ENCODE measurements at places on chromosomes 11 and 22.

DNA sequence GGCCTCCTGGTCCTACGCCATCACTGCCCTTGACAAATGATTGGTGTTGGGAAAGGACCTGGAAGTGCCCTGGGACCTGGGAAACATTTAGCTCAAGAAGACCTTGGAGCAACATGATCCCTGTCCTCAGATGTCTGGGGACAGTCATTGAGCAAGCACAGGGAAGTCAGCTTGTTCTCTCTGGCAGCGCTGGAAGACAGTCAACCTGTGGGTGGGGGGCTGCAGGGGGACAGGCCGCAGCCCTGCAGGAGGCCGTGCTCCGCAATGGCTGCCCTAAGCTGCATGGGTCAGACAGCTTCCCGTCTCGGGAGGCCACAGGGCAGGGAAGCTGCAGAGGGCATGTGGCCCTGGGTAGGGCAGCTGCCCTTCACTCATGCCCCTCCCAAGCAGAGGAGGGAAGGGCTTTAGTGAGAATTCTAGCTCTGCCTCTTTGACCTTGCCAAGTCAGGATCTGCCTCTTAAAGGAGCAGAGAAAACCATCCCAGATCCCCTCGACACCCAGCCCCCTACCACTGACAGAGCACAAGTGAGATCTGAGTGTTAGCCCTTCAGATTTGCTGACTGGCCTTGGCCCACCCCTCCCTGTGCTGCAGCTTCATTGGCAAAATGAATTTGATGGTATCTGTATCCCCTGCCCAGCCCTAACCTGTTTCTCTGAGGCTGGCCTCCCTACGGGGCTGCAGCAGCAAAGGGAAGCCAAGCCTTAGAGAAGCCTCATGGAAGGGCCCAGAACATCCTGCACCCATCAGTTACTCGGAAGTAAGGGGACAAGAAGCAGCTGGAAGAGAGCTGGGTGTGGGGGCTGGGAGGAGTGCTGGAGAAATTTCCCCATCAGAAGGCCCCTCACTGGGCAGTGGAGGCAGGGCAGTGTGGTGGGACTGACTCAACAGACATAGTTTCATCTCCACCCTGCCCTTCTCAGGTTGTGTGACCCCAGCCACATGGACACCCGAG is 6.2 kb upstream of the SREBF2 start:
- no peak for DNase-seq

DNA sequence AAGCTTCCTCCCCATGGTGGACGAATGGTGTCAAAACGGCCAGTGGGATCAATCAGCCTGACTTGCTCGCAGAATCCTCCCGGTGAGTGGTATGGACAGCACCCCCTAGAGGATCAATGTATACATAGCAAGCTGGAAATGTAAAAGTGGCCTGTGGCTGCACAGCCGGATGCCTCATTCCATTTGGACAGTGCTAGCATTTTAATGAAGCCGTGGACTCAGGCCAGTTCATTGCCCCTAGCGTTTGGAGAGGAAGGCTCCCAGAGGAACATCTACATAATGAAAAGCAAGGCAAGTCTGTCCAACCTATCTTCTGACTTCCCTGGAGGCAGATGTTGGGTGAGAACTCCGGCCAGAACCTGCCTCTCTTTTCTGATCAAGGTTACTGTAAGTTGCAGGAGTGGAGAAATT is 942.3 kb downstream of the NTM start:
- peak; percentile 67 for DNase-seq

DNA sequence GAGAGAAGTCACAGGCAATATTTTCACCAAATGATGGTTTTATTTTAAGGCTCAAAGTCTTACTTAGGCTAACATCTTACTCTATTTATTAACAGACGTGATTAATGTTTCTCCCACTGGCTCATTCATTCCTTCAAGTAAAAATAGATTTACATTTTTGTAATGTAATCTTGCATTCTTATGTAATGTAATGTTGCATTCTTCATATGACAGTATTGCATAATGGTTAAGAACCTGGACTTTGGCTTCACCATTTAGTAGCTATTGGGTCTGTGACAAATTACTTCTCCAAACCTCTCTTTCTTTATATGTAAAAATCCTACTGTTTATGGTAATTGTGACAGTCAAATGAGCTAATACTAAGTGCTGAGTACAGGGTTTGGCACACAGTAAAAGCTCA is 3.3 kb upstream of the DIXDC1 start:
- no peak for DNase-seq

GRCh38 chr11:35944503-35945136 is 758 bp downstream of the LDLRAD3 start:
- DNase-seq: no peak

DNA sequence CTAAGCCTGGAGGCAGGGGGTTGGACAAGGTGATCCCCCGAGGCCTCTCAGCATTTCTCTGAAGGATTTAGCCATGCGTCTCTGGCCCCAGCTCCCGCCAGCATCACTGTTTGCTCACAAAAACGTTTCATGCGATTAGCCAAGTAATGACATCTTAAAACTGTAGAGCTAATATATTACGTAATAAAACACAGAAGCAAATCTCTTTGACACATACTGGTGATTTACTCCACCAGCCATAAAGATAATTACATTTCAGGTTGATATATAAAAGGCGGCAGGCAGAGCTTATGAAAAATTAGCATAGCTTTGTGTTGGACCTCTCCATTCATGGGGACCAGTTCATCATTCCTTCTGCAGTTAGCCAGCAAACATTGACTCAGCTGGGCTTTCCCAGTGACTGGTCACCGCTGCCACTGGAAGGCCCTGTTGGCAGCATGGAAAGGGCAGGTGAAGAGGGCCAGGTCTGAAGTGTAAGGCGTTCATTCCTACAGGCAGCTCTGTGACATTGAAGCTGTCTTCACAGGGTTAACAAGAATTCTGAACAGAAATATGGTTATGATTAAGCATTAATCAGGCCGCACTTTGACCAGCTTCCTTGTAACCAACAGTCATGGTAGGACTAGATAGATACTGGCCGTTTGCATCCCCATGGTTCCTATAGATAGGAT is 150.3 kb downstream of the NECTIN1 start:
- DNase-seq: no peak

DNA sequence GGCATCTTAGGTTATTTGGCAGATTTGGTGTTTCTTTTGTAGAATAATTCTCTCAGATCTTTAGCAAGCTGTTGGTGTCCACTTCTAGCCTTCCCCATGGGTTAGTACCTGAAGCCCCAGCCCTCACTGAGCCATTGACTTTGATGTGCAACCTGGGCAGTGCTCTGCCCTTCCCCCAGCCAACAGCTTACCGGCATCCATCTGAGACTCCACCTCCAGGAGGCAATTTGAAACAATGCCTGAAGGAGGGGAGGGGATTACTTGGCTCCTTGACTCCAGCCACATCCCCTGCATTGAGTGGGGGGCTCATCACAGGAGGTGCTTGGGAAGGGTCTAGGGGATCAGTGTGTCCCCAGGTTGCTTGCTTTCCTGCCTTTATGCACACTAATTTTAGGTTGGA is 114.8 kb downstream of the TRIM29 start:
- no peak for DNase-seq

DNA sequence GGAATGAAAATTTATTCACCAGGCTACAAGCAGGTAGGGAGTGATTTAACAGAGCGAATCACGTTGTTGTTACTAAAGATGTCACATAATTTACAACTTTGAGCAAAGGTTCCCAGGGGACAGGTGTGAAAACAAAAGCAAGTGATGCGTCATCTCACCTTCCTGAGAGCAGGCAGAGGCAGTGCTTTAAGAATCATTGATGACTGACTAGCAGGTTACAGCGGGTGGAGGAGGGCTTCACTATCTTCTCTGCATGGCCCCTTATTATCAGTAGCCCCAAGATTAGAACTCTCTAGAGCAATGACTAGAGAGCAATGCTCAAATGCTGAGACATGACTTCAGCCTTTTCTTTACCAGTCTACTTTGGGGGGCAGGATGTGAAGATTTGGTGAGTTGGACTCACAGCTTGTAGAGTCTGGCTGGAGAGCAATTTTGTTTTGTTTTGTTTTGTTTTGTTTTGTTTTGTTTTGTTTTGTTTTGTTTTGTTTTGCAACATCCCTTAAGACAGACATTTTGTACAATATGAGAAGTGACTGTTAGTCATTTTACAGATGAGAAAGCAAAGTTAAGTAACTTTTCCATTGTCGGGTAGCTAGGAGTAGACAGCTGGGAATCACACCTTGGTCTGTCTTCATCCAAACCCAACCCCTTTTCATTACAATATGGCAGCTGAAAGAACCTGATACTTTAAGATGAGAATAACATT is 84.8 kb downstream of the SLC1A2 start:
- DNase-seq: no peak

DNA sequence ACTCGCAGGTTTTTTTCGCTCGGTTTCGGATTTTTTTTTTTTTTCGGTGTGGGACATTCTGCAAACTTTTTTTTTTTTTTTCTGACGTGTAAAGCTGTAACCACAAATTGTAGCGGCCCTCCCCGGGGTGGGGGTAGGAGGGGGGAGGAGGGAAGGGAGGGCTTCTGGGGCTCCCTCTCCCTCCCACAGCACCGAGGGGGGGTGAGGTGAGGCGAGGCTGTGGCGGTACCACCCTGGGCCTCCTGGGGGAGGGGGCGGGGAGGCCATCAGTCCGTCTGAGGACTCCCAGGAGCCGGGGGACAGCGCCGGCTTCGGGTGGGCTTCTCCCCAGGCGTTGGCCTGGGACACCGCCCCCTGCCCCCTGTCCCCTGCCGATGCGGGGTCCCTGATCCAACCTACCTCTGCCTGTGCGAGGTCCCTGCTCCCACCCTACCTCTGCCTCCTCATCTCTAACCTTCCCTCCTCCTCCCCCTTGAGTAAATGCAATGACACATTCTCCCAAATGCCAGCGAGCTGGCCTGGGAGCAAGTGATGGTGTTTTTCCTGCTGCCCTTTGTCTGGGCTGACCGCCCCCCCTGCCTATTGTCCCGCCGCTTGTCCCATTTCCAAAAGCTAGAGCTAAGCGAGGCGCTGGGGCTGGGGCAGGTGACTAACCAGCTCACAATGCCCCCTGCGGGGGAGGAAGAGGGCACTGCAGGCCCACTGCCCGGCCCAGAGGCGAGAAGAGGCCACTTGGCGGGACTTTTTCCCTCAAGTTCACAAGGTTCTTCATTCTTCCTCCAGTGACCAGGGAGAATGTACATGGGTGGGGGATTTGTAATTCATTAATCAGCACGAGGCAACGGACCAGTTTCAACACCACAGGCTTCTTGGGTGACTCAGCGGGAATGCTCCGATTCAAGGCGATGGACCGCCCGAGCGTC is 511 bp upstream of the CLCF1 start:
- no peak for DNase-seq

- DNase-seq: peak; percentile 16
Measured at GRCh38 chr11:119356349-119357031, 10.0 kb upstream of the MFRP start.

- DNase-seq: no peak
Measured at GRCh38 chr11:58998480-58999290, 59.4 kb downstream of the GLYATL1 start.

GRCh38 chr11:122177238-122177637 is 61.2 kb upstream of the BLID start:
- no peak for DNase-seq

DNA sequence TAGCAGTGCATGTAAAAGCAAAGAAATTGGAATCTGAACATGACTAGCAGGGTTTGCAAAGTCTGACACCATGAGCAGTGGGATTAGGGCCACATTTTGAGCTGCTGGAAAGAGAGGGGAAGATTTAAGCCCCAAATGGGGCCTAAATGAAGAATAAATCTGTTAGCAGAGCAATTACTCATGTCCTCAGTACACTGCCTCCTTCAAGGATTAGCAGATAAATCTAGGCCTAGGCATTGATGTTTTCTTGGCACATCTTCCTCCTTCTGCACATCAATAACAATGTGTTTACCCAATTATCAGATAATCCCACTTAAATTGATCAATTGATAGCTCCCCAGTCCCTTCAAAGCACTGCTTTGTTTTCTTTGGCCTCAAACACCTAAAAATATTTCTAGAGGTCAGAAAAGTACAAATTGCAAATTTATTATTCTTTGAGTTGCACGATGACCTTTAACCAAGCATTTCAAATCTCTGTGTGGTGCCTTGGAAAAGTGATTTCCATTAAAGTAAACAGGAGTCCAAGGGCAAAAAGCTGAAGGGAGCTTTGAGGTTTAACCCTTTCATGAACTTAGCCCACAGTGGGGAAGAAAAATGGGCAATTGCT is 514.7 kb upstream of the CHORDC1 start:
- no peak for DNase-seq

GRCh38 chr11:128830290-128831173 is 36.6 kb downstream of the KCNJ1 start:
- DNase-seq: no peak

- DNase-seq: no peak
Measured at GRCh38 chr11:105860105-105860504, 161.9 kb downstream of the MSANTD4 start.

- DNase-seq: no peak
Measured at GRCh38 chr11:59212744-59213631, at the start of gene MPEG1. Gene MPEG1 (minus strand): TSS chr11:59212927. CDS start chr11:59212865, 62 bp downstream.

DNA sequence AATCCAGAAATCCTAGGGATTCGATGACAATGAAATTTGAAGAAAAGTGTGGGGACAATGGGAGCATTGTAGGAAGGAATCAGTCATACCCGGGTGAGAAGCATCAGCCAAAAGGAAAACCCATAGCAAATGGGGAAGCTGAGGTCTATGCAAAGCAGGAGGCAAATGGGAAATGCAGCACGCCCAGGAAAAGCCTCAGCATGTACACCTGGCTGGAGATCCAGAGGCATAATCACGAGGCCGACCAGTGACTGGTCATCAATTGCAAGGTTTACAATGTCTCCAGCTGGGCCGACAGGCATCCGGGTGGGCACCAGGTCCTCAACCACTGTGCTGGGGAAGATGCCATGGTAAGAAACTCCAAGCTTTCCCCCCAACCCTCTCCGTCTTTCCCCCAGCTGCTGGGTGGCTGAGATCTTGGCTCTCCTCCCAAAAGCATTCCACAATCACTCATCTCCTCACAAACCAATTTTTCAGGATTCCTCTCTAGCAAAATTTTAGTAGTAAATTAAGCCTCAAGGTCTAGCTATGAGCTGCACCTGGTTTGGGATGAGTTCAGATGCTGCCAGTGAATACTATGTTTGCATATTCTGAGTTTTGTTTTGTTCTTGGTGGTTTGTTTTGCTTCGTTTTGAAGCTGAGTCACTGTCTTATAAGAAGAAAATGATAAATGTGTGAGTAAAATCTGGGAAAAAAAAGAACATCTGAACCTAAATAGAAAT is 98.0 kb upstream of the OR5AK2 start:
- DNase-seq: no peak

DNA sequence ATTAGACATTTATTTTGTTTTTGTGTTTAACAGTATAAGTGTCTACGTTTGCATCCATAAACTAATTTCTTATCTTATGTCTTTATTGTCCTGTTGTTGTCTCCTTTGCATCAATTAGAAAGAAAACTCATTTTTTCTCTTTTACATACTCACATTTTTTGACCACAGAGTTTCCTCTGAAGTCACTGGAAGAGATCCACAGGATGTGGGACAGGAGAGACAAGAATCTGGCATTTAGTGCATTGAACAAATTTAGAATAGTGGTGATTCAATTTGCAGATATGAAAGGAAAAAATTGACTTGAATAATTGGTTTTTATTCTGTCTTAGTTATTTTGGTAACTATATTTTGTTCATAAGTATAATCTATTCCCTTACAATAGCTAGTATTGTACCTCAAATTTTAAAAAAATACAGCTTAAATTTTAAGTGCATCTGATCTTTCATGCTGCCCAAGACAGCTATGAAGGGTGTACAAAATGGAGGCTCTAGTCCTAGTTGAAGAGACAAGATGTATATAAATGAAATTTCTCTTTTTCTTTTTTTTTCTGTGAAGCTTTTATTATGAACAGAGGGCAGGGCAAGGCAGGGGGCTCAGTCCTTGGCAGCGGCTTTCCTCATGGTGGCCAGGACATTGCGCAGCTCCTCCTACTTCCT is 24.4 kb downstream of the HORMAD2 start:
- DNase-seq: no peak

All from NCI-H1092 (cell line).